ENCODE measurements at places on chromosomes 11 and 22.

DNA sequence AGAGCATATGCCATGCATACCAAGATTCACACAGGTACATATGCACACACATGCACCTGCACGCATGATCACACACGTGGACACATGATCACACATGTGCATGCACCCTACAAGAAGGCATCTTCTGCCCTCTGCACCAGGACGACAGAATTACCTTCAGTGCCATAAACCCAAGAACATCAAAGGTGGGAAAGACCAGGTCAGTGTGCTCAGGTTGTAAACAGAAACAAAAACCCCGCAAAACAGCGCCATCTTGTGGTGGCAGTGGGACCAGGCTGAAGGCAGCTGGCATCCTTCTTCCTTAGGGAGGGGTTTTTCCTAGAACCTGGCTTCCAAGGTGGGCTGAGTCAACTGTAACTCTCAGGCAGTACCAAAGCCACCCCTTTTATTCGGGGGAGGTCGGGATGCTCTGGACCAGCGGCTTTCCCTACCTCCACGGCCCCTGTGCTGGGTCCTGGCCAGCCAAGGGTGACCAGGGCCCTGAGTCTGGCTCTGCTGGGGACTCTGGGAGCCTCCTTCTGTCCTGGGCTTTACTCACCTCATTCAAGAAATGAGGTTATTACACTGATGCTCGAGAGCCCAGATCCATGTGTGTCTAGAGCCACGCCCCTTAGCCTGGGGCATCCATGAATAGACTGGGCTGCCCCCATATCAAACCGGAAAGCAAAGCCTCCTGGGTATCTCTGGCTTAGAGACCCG, 69.4 kb upstream of the FGF3 start:
- peak; percentile 81 for DNase-seq

DNA sequence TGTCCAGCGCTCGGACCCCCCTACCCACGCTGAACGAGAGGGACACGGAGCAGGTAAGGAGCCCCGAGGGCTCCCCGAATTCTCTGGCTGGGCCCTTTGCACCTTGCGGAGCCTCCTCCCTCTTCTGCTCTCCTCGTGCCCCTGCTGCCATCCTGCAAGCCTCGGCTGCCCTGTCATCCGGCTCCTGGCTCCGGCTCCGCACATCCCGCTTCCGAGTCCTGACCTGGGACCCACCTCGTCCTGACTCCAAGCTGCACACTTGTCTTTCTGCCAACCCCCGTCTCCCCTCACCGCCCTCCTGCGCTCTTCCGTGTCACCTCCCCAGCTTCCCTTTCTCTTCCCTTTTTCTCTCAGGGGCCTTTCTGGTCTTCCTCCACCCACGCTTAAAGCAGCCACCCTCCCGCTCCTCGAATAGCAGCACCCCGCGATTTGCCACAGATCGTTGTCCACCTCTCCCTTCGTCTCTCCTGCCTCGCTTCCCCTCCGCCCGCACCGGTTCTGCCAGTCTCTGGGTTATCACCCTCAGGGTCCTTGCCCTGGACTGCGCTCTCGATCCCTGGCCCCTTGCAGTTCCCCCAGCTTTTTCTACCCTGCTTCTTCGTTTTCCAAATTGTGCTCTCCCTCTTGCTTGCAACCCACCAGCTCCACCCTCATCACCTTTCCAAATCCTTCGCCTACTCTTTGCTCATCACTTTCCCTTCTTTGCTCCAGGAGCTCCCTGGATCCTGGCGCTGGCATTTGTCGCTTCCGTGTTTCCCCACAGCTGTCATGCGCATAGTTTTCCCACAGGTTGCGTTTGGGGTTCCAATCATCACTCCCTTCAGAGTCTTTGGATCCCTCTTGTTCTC, 822 bp downstream of the MARK2 start:
- no peak for DNase-seq

DNA sequence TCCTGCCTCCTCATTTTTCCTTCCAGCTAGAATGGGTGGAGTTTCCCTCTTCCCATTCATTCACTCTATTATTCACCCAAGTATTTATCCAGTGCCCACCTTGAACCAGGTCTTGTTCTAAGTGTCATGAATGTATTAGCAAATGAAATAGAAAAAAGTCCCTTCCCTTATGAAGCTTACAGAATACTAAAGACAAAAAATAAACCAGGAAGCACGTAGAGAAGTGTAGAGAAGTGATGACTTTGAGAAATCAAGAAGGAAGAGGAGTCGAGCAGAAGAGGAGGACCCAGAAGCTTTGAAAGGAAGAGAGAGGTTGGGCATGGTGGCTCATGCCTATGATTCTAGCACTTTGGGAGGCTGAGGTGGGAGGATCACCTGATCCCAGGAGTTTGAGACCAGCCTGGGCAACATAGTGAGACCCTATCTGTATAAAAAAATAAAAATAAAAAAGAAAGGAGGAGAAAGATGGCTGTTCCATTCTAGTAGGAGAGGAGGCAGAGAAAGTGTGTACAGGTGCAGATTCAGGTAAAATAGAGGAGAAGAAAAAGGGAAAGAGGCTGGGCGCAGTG, 17.1 kb upstream of the SYVN1 start:
- DNase-seq = no peak

- DNase-seq = no peak
Measured at GRCh38 chr11:127471662-127472061, 471.1 kb upstream of the KIRREL3 start.

DNA sequence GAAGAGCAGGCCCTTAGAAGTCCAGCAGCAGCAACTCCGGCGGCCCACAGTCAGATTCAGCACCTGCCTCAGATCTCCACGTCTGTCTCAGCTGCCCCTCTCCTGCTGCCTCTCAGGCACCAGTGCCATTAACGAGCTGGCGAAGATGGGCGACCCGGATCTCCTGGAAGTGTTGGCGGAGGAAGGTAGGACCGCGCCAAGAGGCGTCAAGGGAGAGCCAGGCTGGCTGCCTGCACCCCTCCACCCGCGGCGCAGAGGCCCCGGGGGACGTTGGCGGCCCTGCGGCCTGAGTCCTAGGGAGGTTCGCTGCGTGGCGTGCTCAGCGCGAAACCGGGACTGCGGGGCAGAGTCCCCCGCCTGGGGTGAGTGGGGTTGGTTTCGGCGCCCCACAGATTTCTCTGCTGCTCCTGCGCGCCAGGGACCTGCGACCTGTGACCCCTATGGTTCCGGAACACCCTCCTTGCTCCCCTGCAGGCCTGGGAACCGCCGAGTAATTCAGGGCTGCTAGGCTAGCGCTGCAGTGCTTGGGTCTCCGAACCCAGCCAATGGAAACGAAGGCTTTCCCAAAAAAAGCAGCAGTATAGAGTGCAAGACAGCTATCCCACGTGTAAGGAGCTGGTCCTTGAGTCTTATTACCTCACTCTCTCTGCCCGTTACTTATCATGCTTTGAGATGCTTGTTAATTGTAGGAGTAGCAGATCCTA, 615 bp downstream of the ANO5 start:
- no peak for DNase-seq

DNA sequence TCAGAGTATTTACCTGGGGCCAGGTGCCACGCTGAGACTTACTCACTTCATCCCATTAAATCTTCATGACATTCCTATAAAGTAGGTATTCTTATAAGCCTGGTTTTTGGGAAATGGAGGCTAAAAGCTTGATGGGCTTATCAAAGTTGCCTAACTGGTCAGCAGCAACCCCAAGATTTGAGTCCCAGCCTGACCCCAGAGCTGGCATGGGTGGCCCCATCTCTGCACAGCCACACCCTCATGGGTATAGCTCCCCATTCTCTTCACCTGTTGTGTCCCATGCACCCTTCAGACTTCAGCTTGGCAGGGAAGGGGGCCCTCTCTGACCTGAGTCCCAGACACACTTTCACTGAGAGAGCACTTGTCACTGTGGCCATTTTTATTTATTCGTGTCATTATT, 37.4 kb upstream of the TP53I11 start:
- no peak for DNase-seq

DNA sequence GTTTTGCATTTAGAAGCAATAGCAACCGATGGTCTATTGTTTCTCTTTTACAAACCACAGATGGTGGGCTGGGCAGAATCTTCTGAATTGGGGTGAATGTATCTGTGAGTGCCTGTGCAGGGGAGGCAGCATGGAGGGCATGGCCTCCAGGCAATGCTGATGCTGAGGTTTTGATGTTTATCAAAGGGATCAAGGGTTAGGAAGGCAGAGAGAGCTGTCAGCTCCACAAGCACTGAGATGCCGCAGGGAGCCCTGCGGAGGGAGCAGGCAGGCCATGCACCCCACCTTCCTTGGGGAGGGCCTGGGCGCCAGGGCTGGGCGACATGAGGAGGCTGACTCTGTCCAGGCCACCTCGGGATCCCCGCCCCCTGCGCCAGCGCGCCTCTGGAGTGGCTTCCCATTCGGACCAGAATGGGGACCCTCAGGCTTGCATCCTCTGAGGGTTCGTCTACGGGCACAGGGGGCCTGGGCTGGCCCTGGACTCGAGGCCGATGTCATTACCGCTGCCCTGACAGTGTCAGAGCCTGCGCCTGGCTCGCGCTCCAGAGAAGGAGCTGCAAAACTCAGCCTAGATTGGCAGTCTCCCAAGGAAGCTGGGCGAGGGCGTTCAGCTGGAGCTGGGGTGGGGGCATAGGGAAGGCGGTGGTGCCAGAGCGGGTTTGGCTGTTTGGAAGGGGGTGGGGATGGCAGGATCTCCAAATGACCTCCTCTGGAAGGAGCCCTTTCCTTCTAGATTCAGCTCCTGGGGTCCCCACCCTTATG, 13.9 kb upstream of the TH start:
- DNase-seq = no peak

GRCh38 chr11:112266410-112266778, 5.7 kb upstream of the PLET1 start:
- DNase-seq = no peak

DNA sequence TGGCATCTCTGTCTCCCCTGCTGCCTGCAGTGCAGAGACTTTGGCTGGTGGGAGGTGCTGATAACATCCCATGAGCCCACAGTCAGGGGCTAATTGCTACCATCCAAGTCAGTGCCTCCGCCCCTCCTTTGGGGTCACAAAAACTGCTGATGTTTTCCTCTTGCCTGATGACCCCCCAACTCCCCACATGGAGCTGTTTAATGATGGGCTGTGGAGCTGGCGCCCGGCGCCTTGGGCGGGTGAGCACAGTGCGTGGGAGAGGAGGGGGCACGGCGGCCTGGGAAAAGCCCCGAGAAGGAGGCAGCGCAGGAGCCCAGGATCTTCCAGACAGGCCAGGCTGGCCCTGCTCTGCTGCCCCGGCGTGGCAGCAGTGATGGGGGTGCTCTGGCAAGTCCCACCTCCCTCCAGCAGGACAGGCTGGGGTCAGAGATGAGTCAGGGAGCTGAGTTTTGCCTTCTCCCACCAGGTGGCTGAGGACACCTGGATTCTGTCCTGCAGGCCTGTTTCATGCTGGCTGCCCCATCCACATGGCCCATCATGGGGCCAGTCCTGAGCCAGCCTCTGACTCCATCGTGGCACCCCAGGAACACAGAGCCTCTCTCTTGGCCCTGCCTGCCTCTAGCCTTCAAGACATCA, 43.8 kb downstream of the NECTIN1 start:
- no peak for DNase-seq

- DNase-seq = no peak
Measured at GRCh38 chr11:43922744-43923405, 19.6 kb upstream of the C11orf96 start.

DNA sequence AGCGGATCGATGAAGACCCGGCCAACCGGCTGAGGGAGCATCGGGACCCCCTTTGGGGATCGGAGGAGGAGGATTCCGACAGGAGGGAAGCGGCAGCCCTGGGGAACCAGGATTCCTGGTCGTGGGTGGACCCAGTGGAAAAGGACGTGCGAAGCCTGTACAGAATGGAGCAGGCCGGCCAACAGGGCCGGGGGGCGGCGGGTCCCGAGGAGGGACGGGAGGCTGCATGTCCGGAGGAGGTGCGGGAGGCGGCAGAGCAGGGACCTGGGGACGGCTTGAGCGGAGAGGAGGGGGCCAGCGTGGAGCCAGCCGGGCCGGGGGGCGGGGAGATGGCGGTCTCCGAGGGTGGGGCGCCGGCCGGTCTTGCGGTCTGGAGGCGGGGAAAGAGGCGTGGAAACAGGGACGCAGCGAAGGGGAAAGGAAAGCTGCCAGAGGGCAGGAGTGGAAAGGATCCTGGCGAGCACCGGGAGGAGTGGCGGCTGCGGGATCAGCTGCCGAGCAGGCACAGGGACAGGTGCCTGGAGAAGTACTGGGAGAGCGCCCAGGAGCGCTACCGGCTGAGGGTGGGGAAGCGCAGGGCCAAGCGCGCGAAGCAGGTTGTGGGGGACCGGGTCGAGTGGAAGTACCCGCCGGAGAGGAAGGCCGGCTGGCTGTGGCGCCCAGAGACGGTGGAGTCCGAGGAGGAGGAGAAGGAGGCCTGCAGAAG, at the start of gene ANO5:
Gene ANO5 (plus strand): TSS at position 444 of the 706 bp plus-strand sequence. CDS start 408 bp downstream, outside the sequence.
- DNase-seq = no peak

DNA sequence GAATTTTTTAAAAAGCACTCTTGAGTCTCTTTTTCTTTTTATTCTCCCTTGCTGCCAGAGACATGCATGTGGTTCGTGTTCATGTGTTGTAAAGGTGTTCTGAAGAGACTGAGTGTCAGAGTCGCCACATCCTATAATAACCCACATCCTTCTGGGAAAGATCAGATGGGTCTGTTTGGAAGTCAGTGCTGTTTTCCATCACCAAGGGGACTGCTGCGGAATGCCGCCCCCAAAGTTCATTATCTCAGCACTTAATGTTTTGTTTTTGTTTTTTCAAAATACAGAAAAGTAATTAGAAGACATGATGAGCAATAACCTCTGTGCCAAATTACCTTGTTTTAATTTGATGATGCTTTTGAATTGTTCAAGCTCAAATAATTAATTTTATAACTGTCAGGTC, 56.9 kb upstream of the EIF3M start:
- DNase-seq = no peak

- DNase-seq = no peak
Measured at GRCh38 chr11:65574811-65575567, 864 bp upstream of the EHBP1L1 start.

- peak; percentile 32 for DNase-seq
Measured at GRCh38 chr11:116980136-116980793, 118.0 kb downstream of the SIK3 start.

DNA sequence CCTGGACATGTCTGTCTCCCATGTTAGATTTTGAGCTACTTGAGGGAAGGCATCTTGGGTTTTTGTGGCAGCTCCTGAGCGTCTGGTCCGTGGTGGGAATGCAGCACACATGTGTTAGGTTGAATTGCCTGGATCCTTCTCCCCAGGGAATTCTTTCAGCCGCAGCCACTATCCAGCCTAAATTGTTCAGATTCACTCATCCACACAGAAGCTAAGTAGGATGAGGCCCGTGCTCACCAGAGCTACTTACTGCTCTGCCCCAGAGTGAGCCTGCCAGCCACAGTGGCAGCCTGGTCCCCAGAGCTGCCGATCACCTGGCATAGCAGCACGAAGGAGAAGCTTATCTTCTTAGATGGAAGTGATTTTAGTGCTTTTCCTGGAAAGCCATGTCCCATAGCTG, 34.4 kb upstream of the SORL1-AS1 start:
- no peak for DNase-seq

DNA sequence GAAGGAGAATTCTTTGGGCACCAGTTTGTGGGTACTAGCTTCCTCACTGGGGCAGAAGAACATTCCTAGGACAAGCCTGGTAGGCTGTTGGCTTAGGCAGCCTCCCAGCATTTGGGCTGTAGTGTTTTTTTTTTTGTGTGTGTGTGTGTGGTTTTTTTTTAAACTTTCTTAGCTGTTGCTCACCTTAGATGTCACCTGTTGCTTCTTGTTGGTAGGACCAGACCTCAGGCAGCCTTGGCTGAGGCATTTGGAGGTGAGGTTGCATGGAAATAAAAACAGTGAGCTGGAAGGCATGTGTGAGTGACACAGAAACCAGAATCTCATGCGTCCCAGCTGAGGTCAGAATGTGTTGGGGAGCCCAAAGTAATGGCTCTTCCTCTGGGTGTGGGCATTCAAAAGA, 21.3 kb downstream of the AMPD3 start:
- DNase-seq = no peak

- DNase-seq = no peak
Measured at GRCh38 chr22:39514373-39514973, 5.9 kb upstream of the ATF4 start.

GRCh38 chr22:24431309-24432034, 4.1 kb downstream of the ADORA2A start:
- no peak for DNase-seq
